ENCODE measurements at places on chromosomes 12 and 14. TPM values are rescaled to one million over a fixed set of nuclear protein-coding genes. Genes with fewer than 3 reads are reported as not detected.

The RERGL gene
- not detected for total RNA-seq

The TAS2R9 gene
- not detected for total RNA-seq

The PLEKHG3 gene
- total RNA-seq: 52.8 TPM

The KCNJ8 gene
- 0.06 TPM for total RNA-seq

The CDKL1 gene
- total RNA-seq: 47.4 TPM

The GLS2 gene
- 2.9 TPM for total RNA-seq

The PARPBP gene
- 8.2 TPM for total RNA-seq

The FOXM1 gene
- 36.8 TPM for total RNA-seq

The GALNT16 gene
- 0.35 TPM for total RNA-seq

The CCDC197 gene
- total RNA-seq: not detected
